ENCODE measurements at places on chromosomes 1 and 21. TPM values are rescaled to one million over a fixed set of nuclear protein-coding genes. Genes with fewer than 3 reads are reported as not detected.

DNA sequence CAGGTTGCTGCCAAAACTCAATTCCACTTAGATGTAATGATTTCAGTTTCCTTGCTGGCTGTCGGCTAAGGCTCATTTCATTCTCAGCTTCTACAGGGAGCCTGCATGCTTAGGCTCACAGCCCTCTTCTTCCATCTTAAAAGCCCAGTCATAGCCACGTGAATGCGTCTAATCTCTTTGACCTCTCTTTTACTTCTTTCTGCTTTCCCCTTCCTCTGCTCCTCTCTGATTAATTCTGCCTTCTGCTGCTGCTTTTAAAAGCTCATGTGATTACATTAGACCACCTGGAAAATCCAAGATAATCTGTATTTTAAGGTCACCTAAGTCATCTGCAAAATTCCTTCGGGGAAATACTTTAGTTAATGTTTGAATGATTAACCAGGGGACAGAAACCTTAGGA lies 812.8 kb upstream of the BRINP3 start:
- DNase-seq = no peak

The LRP8 gene
- total RNA-seq = 2.6 TPM

The LGALS8 gene
- 62.3 TPM for total RNA-seq

DNA sequence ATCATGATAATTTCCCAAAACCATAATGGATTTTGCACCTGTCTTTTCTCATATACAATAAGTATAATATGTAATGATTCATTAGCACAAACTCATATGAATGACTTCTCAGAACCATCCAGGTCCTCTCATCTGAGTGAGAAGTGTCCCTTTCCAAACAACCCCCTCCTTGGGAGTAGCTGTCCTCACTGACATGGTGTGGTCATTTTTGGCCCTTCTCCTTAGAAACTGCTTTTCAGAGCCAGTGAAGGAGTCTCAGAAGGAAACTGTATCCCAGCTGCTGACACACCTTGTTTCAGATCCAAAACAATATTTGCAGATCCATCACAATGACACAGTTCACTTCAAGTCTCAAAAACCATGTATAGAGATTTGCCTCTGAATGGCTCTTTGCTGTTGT lies 95.5 kb downstream of the MIS18A start:
- no peak for DNase-seq

The TCHHL1 gene
- total RNA-seq = not detected

The GJA8 gene
- total RNA-seq = not detected

Measured in right cardiac atrium (tissue), 5 donors.